ENCODE measurements at places on chromosomes 13 and 19.
A peak's percentile ranks its signal among the peaks of the same experiment; 100 is the strongest.

GRCh38 chr13:36509369-36509768, 77.1 kb downstream of the CCNA1 start:
- no peak for DNase-seq

GRCh38 chr13:111343186-111343805, 22.9 kb downstream of the TEX29 start:
- no peak for DNase-seq

DNA sequence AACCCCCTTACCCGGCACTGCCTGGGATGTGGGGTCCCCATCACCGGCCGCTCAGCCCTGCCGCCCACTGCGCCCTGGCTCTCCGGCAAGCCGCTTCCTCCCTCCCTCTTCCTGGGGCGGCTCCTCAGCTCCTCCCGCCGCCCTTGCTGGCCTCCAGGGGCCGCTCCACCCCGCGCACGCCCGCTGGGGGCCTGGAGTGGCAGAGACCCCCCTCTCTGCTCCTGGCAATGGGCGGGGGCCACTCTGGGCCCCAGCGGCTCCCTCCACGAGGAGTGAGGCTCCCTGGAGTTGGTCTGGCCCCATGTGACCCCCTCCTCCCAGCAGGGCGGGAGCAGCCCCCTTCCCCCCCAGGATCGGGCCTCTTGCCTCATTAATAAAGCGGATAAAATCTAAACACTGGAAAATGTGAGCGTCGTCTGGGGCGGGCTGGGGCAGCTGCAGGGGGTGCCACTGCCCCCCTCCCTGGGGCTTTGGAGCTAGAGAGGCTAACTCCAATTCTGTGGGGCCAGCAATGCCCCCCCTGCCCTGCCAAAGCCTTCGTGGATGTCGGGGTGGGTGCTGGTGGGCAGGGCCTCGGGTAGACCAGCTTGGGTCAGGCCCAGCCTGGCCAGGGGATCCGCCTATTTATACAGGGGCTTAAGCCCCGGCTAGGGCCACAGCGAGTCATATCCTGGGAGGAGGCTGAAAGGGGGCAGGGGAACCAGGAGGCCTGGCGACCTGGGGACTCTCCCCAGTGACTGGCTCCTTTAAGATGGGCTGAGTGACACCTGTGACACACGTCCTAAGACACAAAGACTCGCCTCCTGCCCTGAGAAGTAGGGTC, at the start of gene PTGER1:
PTGER1 (minus strand) TSS at position 104 of the 823 bp plus-strand sequence. CDS start 1,034 bp downstream, outside the sequence.
- peak; percentile 40 for DNase-seq

GRCh38 chr13:38875186-38875875, 115.3 kb downstream of the STOML3 start:
- no peak for DNase-seq
